ENCODE measurements at places on chromosomes 7 and 10.

DNA sequence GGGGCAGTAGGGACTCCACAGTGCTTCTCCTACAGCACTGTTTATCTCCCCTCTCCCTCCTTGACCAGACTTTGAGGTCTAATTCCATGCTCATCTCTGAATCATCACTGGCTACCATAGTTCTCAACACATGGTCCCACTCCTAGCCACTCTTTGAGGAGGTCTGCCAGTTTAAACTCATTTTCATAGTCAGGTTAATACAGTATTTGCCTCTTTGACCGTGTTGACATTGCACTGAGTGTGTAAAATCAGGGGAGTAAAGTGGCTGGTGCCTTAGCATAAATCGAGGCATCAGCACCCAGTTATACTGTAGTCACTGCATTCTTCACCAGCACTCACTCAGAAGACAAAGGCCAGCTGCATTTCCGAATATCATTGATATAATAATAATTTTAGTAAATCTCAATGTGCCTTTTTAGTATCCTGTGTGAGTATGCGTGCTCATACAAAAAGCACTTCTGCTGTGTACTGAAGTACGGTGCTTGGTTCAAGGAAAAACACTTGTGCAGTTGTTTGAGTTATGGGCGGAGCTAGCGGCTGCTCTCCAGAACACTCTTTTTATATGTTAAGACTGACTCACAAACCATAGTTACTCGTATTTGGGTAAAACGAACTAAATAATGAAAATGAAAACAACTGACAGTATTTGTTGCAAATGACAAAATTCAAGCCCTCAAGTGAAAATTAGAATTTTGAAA is 89.7 kb downstream of the GALNT11 start:
- no peak for DNase-seq

DNA sequence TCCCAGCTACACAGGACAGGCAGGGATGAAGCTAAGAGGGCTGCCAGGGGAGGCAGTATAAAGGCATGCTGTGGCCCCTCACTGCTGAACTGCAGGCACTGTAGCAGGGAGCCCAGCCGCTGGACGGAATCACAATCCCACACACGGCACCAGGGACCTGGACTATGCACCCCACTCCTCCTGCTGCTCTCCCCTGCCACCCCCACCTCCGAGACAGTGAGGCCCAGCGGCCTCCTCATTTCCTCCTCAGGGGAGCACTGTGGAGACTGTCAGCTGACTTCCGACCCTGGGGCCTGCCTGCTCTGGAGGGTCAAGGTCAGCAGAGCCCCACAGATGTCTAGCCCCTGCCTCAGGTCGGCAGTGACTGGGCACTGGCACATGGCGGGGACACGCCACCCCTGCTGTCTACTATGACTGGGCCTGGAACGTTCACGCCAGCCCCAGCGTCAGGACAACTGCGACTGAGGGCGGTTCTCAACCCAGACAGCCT is 92.7 kb downstream of the FAM53B start:
- no peak for DNase-seq

- no peak for DNase-seq
Observed at GRCh38 chr7:157043745-157044144, 33.3 kb upstream of the MNX1 start.

GRCh38 chr7:112140600-112140999 is 65.6 kb downstream of the DOCK4 start:
- no peak for DNase-seq

DNA sequence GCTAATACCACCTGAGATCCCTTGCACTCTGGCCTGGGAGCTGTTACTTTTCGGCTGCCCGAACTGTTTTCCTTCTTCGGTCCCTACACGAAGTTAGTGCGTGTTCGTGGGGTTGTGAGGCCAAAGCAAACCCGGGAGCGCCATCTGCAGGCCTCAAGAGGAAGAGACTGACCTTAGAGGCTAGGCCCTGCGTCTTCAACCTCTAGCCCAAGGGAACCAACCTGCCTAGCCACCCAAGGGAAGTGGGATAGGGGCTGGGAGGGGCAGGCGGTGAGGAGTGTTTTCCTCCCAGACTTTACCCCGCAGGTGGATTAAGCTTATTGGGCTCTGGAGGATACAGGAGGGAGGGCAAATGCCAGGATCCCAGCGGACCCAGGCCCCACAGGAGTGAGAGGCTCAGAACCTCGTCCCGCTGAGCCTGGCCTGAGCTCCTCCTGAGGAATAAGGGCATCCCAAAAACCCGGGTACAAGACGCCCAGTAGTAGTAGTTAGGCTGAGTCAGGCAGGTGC is 1.7 kb upstream of the PAX2 start:
- no peak for DNase-seq

- DNase-seq, result no peak
Observed at GRCh38 chr10:44177610-44178009, 207.3 kb downstream of the CXCL12 start.

GRCh38 chr7:93150200-93150835 is 2.1 kb upstream of the SAMD9L start:
- DNase-seq, result no peak

DNA sequence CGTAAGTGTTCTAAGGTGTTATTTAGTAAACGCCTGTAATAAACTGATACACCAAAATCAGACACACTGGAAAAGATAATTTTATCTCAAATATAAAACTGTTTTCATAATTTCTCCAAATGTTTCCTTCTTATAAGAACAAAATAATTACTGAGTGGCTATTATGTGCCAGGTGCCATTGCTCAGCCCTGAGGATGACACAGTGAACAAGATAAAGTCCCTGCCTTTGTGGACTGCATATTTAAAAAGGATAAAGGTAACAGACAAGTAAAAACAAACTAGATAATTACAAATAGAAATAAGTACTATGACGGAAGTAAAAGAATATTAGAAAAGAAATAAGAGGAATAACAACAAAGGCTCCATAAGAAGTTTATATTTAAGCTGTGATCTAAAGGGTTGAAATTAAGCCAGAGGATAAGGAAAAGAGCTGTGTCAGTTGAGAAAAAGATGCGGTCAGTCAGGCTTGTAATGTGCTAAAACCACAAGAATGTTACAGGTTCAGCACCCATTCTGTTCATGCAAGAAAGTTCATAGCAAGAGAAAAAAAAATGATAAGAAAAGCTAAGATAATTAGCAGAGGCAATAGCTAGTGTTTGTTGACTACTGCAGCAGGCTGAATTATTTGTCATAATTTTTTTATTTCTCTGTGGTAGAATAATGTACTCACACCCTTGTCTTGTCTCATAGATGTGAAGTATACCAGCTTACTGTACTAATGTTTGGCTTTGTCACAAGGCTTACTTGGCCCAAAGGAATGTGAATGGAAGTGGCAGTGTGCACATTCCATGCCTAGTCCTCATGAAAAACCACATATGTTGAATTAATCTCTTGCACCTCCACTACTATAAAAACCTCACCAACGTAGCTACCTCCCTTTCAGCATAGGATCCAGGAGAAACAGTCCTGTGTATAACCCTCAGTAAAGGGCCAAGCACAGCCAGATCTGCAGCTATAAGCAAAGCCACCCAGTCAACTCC is 75.1 kb downstream of the CRPPA start:
- DNase-seq, result no peak

DNA sequence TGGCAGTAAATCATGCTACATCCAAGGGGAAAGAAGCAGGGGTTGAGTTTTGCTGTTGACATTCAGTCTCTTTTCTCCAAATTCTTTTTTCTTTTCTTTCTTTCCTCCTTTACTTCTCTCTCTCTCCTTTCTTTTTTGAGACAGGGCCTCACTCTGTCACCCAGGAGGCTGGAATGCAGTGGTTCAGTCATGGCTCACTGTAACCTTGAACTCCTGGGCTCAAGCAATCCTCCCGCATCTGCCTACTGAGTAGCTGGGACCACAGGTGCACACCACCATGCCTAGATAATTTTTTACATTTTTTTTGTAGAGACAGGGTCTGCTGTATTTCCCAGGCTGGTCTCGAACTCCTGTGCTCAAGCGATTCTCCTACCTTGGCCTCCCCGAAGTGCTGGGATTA is 35.2 kb downstream of the SBDS start:
- no peak for DNase-seq

- no peak for DNase-seq
Observed at GRCh38 chr7:143258831-143259230, 4.4 kb upstream of the GSTK1 start.

DNA sequence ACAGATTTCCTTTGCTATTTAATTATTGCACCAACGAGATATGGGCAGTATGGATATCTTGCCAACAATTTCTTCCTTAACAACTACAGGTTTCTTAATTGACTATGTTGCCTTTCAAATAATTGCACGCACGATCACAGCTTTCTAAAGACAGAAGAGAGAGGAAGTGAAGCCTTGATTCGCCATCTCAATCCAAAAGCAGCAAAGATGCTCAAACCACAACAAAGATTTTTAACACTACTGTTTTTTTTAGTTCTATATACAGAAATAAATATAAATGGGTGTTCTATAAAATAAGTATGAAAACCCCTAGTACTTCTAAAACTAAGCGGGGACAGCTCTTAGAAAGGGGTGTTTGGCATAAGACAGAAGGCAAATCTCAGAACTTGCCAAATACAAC is 251.3 kb downstream of the SFMBT2 start:
- no peak for DNase-seq

DNA sequence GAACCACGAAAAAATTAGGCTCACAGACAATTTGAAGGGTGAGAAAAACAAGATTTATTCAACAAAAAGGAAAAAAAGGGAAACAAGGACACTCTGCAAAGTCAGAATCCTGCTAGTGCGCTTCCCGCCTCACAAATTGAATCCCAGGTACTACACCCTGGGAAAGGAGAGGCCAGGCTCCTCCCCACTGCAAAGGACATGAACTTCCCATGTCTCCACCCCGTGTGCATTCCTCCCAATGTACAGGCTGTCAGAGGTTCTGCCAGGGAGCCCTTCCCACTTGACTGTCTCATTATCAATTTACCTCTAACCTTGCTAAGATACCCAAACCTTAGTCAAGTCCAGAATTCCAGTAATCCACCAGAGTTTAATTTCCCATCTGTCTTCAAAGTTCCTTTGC is 70.4 kb upstream of the CDK1 start:
- no peak for DNase-seq

DNA sequence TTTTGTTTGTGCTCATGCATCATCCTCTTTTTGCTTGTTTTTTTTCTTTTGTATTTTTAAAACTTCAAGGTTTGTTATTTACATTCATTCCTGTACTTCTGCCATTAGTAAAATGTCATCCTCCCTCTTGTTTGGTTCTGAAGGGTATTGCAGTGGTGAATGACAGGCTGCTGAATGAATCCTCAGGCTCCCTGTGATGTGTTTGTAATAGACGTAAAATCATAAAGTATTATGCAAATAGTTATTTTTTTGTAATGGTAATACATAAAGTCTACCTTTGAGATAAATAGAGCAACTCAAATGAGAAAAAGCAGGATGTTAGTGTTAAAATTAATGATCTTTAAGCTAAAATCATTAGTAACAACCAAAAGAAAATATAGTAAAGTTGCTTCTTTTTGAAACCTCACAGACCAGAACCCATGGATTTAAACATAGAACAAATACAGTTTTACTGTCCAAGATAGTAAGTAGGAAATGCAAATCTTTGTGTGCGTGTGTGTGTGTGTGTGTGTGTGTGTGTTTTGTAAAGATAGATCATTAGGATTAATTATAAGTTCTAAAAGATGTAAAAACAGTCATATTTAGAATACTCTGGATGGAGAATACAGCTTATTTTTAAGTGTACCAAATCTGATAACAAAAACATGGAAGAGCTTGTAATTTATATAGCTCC is 4.5 kb downstream of the GLCCI1 start:
- DNase-seq, result no peak

Measured in nucleus accumbens (tissue), 56 donors.